ENCODE measurements at places on chromosomes 1 and 21.

- no peak for DNase-seq
These were observed 28.3 kb upstream of the VPS13D start for GRCh38 chr1:12201352-12202189.

- DNase-seq: no peak
These were observed 98.0 kb upstream of the BCAR3 start for GRCh38 chr1:93779540-93780165.

GRCh38 chr1:175204330-175204729 lies 11.8 kb upstream of the KIAA0040 start:
- DNase-seq: no peak

GRCh38 chr1:179952186-179952585 lies 2.4 kb upstream of the CEP350 start:
- no peak for DNase-seq

- DNase-seq: no peak
These were observed 4.6 kb upstream of the WNT2B start for GRCh38 chr1:112504001-112504660.

DNA sequence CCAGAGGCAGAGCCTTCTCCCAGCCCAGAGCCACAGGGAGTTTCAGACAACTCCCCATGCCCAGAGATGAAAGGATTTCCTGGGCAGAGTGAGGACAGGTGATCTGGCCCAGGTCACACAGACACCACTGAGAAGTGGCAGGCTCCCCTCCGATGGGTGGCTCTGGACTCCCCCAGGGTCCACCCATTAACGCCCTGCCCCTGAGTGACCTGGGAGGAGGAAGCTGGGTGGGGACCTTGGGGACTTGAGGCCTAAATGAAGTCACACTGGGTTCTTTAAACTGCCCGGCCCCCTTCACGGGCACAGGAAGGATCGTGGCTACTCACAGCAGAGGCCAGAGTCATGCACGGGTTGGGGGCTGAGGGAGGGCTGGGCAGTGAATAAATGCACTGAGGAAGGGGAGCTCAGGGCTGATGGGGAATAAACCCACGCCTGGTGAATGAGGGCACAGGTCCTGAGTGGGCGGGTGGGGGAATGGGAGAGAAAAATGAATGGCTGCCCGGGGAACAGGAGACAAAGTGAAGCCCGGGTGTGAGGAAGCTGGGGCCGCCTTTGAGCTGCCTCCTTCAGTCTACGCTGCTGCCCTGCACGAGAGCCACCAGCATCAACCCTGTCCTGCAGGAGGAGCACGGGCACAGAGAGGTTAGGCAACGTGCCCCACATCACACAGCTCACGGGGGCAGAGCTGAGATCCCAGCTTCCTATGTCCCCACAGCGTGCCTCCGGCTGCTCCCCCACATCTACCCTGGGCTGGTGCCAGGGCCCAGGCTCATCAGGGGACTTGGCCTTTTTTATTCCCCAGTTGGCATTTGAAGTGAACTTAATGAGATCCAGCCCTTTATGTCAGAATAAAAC lies 404.3 kb downstream of the MATN1 start:
- no peak for DNase-seq

GRCh38 chr1:34714386-34714785 lies 40.5 kb upstream of the GJB5 start:
- DNase-seq: no peak

DNA sequence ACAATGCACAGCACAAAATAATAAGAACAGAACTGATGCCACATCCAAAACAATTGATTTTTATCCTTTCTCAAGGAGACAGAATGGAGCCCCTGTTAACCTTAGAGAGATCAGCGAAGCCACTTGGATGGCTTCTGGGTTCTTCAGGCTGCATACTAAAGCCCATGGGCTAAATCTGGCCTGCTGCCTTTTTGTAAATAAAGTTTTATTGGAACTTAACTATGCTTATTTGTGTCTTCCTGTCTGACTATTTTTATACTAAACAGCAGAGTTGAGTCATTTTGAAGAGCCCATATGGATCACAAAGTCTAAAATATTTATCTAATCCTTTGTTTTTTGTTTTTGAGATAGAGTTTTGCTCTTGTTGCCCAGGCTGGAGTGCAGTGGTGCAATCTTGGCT lies 16.3 kb upstream of the PPM1J start:
- DNase-seq: no peak

GRCh38 chr1:147389532-147390184 lies 147.2 kb downstream of the CHD1L start:
- no peak for DNase-seq

GRCh38 chr1:154407198-154408091 lies 2.3 kb downstream of the IL6R start:
- no peak for DNase-seq

Data from stimulated activated CD8-positive, alpha-beta memory T cell treated with anti-CD3 and anti-CD28 coated beads, Interleukin-15, amount 100 ng/mL, for 4 hours (primary cell).